Activated T-helper 17 cell treated with anti-CD3 and anti-CD28 coated beads, Interleukin-2, amount 50 U/mL, for 72 hours (primary cell): ENCODE measurements at places on chromosomes 3 and 15. TPM values are rescaled to one million over a fixed set of nuclear protein-coding genes. Genes with fewer than 3 reads are reported as not detected.

Gene HCN4
- not detected for total RNA-seq

Gene DLEC1
- 1.2 TPM for total RNA-seq

Gene MAP1A
- 1.7 TPM for total RNA-seq

Gene SOX2
- total RNA-seq: not detected

Gene FRMD5
- 0.66 TPM for total RNA-seq

Gene GRIP2
- total RNA-seq: 0.21 TPM

Gene LRRN1
- total RNA-seq: not detected

Gene SLC24A5
- not detected for total RNA-seq

Gene NANOGP8
- total RNA-seq: not detected

Gene BFSP2
- total RNA-seq: 1.0 TPM

Gene FANCD2OS
- total RNA-seq: not detected

Gene NRROS
- total RNA-seq: 42.3 TPM

- ATAC-seq: no peak
Measured at GRCh38 chr3:140765246-140765645, 87.4 kb downstream of the TRIM42 start.

GRCh38 chr15:74884428-74885223 lies 5.2 kb upstream of the MPI start:
- ATAC-seq: no peak

DNA sequence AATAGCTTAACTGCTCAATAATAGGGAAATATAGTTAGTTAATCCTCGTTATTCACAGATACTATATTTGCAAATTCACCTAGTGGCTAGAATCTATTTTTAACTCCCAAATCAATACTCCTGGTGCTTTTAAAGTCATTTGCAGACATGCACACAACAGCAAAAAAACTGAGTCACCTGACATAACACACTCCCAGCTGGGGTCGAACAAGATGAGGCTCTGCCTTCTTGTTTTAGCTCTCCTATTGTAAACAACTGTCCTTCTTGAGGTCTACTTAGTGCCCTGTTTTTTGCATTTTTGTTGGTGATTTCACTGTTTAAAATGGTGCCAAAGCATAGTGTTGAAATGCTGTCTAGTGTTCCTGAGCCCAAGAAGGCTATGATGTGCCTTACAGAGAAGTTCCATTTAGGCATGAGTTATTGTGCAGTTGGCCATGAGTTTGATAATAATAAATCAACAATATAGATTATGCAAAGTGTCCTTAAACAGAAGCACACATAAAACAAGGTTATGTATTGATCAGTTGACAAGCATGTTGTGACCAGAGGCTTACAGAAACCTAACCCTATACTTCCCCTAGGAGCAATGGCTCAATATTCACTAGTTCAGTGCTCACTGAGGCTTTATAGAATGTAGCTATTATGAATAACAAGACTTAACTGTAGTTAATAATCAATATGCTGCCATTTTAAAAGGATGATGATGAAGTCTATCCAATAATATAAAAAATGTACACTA lies 18.6 kb downstream of the MAP3K13 start:
- no peak for ATAC-seq

GRCh38 chr3:99625237-99625622 lies 13.2 kb upstream of the COL8A1 start:
- no peak for ATAC-seq

- ATAC-seq: no peak
Measured at GRCh38 chr3:7667774-7668173, 806.9 kb downstream of the GRM7 start.

DNA sequence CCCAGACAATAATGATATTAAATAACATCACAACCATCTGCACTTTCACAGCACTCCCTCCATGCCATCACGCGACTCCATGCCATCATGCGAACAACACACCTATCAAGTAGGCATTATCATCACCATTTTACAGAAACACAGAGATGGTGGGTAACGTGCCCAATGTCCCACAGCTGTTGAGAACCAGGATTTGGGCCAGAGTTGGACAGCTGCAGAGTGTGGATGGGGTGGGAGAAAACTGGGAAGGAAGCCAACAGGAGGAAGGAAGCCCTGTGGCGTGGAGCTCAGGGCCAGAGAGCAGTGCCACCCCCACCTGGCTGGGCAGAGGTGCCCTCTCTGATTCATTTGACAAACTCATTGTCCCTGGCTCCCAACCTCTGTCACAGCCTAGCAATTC lies 29.0 kb downstream of the RBPMS2 start:
- ATAC-seq: no peak

DNA sequence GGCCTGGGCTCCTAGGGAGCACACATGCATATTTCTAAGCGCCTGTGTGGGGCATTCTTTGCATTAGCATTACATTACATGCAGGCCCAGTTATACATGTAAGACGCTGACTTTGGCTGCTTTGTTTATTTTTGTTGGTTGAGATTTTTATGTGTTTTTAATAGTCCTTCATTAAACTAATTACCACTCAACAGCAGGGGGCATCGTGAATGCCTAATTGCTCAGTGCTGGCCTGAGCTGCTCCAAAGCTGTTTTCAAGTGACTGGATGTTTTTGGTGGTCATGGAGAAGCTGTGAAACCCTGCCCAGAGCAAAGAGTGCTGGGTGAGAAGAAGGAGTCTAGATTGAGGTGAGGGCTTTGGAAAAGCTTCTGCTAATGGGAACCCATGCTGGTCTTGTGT lies 41.5 kb downstream of the GPD1L start:
- no peak for ATAC-seq

DNA sequence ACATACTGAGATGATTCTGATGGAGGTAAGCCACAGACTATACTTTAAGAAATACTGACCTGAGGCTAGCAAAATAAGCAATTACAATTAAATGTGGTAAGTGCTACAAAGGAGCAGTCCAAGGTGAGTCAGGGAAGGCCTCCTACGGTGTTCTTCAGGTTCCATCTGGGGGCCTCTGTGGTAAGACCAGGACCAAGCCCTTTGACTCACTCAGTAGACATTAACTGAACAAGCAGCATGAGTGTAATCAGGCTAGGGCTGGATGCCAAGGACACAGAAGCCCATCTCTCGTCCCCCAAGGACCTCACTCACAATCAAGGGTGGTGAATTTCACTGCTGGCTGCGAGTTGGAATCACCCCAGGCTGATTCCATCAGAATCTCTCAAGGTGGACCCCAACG lies 37.3 kb downstream of the DZIP1L start:
- no peak for ATAC-seq

DNA sequence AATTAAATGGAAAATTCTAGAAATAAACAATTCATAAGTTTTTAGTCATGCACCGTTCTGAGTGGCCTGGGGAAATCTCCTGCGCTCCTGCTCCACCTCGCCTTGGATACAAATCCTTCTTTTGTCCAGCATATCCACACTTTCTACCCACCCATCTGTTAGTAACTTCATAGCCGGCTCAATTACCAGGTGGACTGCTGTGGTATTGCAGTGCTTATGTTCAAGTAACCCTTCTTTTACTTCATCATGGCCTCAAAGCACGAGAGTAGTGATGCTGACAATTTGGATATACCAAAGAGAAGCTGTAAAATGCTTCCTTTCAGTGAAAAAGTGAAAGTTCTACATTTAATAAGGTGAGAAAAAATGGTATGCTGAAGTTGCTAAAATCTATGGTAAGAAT lies 142.3 kb upstream of the CHL1 start:
- ATAC-seq: no peak

- peak; percentile 44 for ATAC-seq
Measured at GRCh38 chr15:77457191-77457904, 36.7 kb downstream of the HMG20A start.

- peak; percentile 19 for ATAC-seq
Measured at GRCh38 chr3:14467814-14468620, 65.6 kb downstream of the SLC6A6 start.

DNA sequence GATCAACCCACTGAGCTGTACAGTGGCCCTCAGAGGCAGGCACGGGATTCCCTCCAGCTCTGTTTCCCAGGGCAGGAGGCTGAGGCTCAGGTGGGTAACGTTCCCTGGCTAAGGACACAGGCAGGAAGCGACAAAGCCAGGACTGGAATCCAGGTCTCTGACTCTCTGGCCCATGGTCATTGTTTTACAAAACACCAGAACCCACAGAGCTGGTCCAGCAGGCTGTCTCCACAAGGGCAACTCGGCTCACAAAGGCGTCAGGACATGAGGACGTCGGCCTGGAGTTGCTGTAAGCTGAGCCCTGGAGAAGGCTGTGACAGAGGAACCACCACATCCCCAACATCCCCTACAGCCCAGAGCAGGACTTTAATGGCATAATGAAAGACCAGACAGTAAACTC lies 30.7 kb downstream of the NUP210 start:
- ATAC-seq: no peak

DNA sequence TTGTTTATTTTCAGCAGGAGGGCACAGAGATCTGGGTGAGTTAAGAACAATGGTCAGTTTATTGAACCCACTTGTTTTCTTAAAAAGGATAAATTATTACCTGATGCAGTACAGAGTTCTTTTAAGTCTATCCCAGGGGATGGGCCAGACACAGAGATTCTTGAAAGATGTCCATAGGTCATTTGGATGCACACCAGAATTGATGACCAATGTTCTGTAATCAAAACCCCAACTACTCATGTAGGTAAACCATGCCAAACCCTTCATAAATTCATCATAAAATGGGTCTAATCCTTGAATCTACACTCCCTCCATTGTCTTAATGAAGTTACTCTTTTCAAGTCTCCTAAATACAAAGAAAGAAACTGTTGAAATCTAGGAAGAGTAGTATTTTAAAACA lies 273.0 kb upstream of the COL8A1 start:
- ATAC-seq: no peak

GRCh38 chr15:25406261-25406660 lies 32.6 kb downstream of the UBE3A start:
- peak; percentile 29 for ATAC-seq

DNA sequence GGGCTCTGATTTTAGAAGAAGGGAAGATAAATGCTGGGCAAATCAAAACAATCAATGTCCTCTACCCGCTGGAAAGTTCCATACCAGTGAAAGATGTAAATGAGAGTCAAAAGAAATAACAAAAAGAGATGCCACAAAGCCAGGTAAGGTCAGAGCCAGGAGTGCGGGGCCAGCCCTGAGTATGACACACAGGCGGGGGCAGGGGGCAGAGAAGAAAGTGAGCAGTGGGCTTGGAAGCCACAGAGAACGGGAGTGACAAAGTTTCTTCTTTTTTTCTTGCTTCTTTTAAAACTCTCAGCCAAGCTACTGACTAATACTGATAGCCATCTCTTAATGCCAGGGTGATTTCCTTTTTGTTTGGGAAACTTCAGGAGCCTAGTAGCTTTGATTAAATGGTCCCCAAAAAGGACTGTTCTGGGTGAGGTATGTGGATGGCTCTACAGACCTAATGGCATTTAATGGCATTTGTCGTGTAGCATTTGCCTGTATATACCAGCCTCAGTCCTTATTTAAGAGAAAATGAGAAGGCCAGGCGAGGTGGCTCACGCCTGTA lies 23.1 kb upstream of the TSEN2 start:
- ATAC-seq: peak; percentile 78

GRCh38 chr3:107956991-107957900 lies 133.6 kb downstream of the CD47 start:
- no peak for ATAC-seq

DNA sequence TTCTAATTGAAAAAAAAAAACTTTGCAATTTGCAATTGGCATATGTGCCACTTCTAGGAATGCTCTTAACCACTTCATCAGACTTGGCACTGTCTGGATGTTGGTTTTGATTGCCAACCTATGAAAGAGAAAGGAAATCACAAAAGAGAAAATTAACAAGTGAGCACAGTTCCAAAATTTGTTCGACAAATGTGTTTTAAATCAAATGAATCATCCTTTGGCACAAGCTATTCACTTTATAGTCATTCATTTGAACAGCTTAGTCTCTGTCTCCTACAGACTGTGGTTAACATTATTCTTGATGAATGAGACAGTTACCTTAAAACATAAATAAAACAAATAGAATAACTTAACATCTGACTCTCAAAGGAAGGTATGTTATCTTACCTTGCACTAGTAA lies 265.0 kb downstream of the EPHA3 start:
- no peak for ATAC-seq

GRCh38 chr15:84006421-84006820 lies 229.2 kb upstream of the GOLGA6L4 start:
- ATAC-seq: no peak

GRCh38 chr15:50140983-50141382 lies 21.9 kb upstream of the ATP8B4 start:
- no peak for ATAC-seq

- no peak for ATAC-seq
Measured at GRCh38 chr3:60973321-60973720, 277.9 kb downstream of the FHIT start.

DNA sequence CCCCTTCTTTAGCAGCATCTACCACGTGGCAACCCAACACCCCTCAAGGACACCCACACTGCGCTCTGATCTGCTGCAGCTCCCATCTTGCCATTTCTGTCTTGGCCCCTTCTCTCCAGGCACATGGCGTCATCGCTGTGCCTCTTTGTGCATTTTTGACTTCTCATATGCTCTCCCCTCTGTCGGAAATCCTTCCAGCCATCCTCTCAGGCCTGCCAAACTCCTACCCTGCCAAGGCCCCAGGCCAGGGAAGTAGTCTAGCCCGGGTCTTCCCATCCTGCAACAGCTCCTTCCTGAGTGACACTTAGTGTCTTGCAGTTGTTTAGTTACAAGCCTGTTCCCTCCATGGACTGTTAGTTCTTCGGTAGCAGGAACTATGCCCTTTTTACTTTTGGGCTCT lies 34.0 kb upstream of the CTXND1 start:
- ATAC-seq: no peak

DNA sequence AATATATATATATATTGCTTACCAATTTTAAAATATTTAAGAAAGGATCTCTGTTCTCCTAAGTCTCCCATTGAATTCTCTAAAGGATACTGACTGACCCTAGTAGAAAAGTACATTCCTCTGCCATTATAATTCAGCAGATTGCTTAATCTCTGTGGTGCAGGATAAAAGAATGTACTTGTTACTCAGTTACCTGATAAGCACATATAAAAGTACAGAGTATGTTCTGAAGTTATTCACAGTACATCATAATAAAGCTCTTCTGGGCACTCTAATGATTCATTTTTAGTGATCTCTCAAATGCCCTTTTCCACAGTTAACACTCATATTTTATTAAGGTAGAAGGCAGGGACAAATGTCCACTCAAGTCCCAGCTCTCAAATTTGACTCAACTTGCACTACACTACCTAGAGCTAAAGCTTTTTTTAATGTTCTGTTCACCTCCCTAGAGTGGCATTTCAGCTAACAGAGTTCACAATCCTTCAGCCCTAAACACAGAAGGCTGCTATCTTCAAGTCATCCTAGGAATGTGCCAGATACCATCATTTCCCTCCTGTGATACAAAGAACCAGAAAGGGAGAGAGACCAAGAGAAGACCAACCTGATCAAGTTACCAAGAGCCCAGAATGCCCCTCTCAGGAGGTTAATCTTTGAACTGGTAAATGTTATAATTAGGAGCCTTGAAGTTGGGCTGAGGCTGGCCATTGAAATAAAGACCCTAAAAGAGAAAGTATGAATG lies 53.3 kb downstream of the MEIS2 start:
- ATAC-seq: no peak

GRCh38 chr3:86990734-86991481 lies at the start of gene VGLL3:
TSS of gene VGLL3 (minus strand) at chr3:86991149. CDS start at chr3:86990743, 406 bp downstream.
- ATAC-seq: peak; percentile 32

GRCh38 chr3:187927565-187927964 lies 182.3 kb upstream of the BCL6 start:
- no peak for ATAC-seq

- ATAC-seq: no peak
Measured at GRCh38 chr3:2303566-2303965, 204.9 kb downstream of the CNTN4 start.

- ATAC-seq: no peak
Measured at GRCh38 chr15:67826717-67827561, 1.6 kb downstream of the SKOR1 start.
